ENCODE measurements at places on chromosomes 2 and 18.

DNA sequence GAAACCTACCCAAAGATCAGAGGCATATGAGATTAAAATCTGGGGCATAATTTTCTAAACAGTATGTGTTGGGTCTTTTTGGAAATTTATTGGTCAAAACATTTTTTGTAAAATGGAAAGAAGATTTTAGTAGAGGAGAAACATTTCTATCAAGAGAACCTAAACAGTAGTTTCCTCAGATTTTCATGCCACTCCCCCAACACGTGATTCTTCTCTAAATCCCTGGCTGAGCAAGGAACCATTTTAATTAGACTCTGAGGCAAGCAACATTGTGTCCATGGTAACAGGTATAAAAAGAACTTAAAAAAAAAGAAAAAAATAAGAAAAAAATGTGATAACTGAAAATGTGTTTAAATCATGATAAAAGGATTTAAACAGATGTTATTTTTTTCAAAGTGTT, 1105.2 kb upstream of the ZEB2 start:
- DNase-seq: no peak

- no peak for DNase-seq
These were observed 85.5 kb downstream of the SOWAHC start for GRCh38 chr2:109699646-109700045.

DNA sequence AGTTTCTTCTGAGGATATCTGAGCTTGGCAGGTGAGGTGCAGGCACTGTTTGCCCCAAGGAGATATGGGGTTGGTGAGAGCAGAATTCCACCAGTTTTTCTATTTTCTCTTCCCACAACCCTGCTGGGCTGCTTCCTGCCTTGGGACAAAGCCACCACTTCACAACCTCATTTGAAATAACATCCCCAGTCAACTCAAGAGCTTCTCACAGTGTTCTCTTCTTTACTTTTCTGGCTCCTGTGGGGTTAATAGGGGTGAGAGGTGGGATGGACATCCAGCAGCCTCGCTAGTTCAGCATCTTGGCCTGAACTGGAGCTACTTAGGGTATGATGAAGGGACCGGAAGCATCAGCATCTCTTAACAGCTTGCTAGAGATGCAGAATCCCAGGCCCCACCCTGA, 106.3 kb downstream of the SLC4A3 start:
- no peak for DNase-seq

GRCh38 chr2:30865892-30866681, 58.8 kb upstream of the CAPN13 start:
- no peak for DNase-seq

- no peak for DNase-seq
These were observed 2.4 kb downstream of the ERBB4 start for GRCh38 chr2:212535996-212536816.

DNA sequence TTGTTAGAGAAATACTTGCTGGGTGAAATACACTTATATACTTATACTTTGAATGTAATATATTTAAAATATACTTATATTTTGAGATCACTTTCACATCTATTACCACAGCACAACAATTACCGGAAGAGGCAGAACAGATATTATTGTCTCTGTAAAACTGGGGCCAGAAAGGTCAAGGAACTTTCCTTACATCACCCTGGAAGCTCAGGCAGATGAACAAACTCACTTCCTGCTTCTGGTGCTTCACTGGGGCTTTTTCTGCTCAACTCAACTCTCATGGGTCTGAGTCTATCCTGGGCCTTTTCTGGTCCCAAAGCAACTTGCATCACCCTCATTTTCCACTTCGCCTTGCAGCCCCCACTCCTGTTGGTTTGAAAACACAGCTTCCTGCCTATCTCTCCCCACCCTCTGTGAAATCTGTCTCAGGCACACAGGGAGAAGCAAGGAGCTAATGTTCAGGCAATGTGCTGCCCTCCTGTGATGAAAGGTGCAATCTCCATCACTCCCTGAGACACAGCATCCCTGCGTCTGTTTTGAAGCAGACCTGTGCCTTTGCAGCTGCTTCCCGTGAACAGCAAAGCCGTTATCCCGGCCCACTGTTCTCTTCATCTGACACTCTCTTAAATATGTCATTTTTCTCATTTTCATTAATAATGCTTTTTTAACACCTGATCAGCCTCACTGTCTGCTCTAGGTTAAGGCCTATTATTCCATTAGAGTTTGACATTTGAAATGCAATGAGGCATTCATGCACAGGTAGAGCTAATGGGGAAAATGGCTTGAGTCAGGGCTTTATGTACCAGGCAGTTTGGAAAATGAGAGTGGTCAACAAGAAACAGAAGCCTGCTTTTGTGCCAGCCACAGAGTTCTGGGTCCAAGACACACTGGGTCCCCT, 251.9 kb upstream of the CHAC2 start:
- no peak for DNase-seq

DNA sequence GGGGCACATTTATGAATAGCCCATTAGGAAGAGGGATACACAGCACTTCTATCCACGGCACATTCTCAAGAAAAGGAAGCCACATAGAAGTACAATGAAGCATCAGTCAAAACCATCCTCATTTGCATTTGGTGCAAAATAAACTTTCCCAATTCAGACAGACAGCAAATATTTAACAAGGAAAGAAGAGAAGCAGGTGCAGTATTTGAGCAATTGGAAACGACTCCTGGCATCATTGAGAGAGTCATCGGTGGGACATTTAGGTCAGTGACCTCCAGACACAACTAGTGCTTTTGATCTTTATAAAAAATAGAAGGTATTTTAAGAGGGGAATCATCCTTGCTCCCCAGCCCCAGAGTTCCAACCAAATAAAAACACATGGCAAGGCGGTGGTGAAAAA, 118.0 kb downstream of the MREG start:
- DNase-seq: no peak

DNA sequence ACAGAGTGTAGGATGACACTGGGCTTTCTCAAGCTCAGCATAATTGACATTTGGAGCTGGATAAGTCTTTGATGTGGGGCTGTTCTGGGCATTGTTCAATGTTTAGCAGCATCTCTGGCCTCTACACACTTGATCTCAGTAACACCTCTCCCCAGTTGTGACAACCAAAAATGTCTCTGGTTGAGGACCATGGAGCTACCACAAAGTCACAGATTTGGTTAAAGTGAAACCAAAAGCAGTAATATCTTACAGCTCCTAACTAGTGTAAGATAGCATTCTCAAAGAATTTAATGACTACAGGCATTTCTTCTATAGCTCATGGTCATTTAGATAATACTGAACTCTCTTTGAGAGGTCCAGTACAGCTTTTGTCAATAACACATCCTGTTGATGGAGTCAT, 23.4 kb upstream of the PAX3 start:
- no peak for DNase-seq
